Suprapubic skin (tissue), 4 donors: ENCODE measurements at places on chromosomes 4 and X.

- DNase-seq = no peak
Observed at GRCh38 chr4:25783126-25783525, 79.7 kb downstream of the SEL1L3 start.

DNA sequence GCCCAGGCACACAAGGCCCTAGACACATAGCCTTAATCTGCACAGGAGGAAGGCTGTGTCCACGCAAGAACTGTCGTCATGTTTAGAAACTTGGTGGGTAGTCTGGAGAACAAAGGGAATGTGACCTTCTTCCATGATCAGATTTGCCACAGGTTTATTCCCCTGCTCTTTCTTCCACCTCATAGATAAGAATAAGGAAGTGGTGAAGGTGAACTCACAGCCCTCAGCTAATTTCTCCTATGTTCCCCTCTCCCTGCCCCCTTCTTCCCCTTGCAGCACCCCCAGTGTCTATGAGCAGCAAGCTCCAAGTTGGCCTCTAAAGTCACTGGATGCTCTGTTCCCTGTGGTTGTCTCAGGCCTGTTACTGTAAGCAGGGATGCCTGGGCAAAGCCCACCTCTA lies 39.8 kb upstream of the LAS1L start:
- no peak for DNase-seq

- DNase-seq = no peak
Observed at GRCh38 chr4:86893136-86893535, 914 bp upstream of the C4orf36 start.

DNA sequence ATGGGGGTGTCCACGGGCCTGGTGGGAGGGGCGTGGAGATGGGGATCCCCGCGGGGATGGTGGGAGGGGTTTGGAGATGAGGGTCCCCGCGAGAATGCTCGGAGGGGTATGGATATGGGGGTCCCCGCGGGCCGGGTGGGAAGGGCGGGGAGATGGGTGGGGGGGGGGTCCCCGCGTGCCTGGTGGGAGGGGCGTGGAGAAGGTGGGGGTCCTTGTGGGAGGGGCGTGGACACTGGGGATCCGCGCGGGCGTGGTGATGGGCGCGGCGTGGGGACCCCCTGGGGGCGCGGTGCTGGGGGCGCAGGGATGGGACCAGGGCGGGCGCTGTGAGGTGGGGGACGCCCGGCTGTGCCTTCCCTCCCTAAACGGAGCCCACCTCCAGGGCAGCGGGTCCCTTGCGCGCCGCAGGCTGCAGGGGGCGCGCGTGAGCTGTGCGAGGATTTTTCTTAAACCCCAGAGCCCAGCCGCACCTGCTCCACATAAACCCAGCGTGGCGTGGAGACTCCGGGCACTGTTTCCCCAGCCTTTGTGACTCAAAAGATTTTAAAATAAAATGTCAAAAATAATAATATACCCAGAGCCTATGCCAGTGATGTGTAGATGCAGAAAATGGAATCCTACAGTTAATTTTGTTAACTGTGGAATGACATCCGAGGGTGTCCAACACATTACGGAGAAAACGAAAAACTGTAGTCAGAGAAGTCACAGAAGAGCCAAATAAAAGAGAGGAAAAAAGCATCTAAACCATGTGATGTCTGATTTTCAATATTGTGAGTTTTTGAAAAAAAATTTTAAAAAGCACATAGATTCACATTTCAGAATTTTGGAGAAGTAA lies 1.5 kb upstream of the ASMTL start:
- peak; percentile 92 for DNase-seq
